ENCODE measurements at places on chromosomes 12 and 14.

DNA sequence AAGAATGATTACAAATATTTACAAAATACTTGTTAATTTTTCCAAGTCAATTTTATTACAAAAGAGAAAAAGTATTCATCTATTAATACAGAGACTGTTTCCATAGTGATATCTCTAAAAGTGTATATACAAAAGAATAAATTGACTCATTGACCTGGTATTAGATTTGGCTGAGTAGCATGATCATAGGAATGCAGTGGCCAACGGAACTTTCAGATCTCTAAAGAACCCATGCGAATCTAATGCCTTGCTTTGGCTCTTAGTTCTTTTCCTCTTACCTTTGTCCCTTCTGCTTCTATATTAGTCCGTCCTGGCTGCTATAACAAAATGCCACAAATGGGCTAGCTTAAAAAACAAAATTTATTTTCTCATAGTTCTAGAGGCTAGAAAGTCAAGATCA, 717.8 kb downstream of the TMTC2 start:
- DNase-seq, result no peak

GRCh38 chr14:63499701-63500250, 43.4 kb downstream of the PPP2R5E start:
- DNase-seq, result no peak

- no peak for DNase-seq
Observed at GRCh38 chr12:111453071-111453989, 47.6 kb downstream of the SH2B3 start.

DNA sequence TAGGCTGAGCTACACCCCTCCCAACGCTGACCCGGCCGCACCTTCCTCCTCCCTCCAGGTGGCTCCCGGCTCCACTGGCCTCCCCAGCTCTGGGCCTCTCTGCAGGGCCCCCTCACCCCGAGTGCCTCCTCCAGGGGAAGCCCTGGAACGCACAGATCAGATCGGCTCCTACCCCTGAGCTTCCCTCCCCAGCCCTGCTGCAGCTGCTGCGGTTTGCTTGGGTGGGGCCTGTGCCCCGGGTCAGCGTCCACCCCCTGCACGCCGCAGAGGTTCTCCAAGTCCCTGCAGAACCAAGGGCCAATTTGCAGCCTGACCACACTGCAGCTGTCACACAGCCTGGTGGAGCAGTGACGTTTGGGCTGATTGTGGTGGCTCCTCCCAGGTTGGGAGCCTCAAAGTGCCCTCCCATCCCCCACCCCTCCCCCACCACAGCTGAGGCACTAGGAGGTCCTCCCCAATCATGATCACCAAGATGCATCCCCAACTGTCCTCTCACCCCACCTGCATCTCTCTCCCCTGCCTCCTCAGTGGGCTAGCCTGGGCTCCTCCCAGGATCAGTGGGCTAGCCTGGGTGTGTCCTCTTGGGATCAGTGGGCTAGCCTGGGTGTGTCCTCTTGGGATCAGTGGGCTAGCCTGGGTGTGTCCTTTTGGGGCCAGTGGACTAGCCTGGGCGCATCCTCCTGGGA, 12.8 kb upstream of the FBRSL1 start:
- no peak for DNase-seq

GRCh38 chr14:72675126-72675525, 218.8 kb downstream of the DPF3 start:
- no peak for DNase-seq

DNA sequence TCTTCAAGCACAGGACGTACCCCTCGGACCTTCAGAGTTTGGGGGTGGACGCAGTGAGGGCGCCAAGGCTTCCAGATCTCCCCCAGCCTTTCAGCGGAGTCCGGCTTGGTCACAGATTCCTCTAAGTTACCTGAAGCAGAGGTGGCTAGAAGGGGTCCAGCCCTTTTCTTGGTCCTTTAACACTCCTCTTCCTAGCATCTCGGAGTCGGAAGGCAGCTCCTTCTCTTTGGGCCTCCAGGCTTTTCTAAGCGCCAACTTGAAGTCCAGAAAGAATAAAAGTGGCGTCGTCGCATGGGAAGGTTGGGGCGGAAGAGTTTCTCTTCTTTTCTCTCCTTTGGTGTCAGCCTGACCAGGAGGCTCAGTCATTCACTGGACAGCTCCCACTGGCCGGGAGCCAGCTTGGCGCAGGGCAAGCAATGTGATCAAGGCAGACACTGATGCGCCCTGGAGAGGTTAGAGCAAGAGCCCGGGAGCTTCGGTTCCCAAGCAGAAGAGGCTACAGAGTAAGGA, 9.6 kb downstream of the OR6S1 start:
- no peak for DNase-seq

DNA sequence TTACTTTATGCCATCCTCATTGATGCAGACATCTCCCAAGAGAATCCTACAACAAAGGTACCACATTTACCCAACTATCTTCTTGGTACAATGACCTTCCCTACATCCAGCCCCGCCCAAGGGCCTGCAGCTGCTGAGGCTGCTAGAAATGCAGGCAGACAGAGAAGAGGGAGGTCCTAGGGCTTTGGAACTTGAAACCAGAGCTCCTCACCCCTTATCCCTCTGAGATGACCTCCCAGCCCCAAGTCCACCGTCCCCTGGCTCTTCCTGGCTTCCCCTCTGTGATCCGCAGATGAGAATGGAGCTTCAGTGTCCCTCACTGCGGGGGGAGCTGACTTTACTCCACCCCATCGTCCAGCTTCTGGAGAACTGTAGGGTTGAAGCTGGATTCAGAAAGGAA, 1.6 kb upstream of the TNFRSF1A start:
- DNase-seq, result no peak

DNA sequence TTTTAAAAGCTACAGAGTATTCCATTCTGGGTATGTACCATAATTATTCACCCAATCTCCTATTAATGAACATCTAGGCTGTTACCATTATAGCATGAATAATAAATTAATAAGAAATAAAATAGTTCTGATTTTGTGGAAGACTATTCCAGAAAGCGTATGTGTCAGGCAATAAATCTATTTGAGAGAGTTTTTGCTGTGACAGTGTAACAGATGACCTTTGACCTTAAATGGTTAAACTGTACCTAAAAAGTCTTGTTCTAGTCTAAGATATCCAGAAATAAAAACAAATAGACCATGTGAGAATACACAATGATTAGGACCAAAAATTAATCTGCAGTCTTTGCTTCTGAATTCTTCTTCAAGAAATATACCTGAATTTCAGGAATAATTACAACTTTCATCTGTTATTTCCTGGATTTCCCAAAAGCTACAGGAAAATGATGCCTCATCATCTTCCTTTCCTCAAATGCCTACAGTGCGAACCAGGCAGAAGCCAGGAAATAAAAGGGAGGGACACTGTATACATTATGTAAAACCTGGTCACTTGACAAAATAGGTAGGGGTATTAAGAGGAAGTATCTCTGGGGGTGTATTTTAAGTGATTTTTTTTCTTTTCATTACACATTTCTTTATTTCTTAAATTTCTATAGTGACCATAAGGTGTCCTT, 7.3 kb downstream of the TM7SF3 start:
- DNase-seq, result no peak

DNA sequence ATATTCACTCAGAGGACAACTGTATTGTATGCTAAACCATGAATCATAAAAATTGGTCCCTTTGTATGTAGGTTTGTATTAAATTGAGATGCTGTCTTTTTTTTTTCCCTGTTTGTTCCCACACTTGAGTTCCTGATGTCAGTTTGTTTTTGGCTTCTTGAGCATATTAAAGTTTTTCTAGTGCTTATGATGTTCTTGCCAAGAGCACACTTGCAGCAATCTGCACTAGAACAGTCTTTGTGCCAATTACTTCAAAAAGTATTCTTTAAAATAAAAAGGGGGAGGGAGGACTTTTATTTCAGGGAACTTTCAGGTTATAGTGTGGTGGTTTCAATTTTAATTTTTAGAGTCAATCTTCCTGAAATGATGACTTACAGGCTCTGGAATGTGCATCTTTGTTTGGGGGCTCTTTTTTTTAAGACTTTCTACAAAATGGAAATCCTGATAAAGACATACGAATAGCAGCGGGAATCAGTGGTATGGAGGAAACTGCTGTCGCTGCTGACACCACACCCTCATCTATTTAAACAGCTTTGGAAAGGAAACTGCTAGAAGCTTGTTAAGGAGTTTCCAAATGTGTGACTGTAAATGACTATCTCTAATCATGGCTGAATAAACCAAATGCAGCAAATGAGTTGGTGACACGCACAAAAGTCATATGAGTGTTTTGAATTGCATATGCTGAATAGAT, 188.6 kb downstream of the EGLN3 start:
- no peak for DNase-seq

DNA sequence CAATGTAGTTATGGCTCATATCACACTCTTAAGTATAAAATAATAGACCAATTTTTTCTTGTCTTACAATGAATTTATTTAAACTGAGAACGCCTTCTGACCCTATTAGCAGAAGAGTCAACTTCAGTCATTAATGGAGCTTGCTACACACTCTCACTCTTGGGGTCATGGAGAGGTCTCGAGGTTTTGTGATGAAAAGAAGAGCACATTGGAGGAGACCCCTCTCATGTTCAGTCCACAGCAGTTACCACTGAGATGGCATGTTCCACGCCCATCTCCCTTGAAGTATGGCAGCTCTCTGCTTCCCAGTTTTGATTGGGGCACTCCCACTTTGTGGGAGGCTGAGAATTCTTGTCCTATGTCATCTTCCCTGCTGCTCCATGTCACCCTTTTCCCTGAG, 266.4 kb downstream of the RPS29 start:
- no peak for DNase-seq

DNA sequence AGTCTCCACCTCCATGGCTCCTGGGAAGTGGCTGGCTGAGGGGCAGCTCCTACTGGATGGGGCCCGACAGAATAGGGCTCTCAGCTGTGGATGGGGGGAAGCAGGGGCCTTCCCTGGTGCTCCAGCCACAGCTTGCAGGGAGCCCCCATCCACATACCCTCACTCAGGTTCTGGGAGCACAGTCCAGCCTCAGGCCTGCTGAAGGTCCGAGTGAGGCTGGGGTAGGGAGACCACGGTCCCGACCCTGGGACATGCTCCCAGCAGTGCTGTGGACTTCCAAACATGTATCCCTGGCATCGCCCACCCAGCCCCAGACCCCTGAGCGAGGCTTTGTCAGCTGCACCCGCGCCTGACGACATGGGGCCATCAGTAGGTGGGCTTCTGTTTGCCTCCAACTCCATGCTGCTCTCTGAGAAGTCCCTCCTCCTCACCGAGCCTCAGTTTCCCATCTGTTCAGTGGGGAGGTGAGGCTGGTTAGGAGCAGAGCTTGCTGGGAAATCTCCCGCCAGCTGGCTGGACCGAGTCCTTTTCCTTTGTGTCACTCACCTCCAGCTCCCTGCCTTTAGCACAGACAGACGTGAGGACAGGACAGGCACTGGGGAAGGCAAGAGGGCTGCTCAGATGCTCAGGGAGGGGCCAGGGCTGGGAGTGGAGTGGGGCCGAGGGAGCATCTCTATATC, 9.1 kb upstream of the ATG101 start:
- DNase-seq, result no peak

DNA sequence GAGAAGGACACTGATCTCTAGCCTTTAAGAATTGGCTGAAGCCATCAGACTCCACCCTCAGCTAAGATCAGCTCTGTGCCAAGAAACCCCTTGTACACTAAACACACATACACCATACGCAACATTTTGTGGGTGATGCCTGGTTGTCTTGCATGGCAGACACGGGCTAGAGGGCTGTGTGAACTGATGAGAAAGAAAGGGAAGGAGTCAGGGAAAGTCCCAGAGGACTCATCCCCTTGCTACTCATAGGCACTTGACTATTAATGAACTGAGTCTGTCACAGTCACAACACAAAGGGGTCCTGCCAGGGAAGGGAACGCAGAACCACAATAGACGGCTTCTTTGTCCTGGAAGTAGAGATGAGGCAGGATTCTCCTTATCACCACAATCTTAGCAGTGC, 80.8 kb downstream of the EMP1 start:
- no peak for DNase-seq

DNA sequence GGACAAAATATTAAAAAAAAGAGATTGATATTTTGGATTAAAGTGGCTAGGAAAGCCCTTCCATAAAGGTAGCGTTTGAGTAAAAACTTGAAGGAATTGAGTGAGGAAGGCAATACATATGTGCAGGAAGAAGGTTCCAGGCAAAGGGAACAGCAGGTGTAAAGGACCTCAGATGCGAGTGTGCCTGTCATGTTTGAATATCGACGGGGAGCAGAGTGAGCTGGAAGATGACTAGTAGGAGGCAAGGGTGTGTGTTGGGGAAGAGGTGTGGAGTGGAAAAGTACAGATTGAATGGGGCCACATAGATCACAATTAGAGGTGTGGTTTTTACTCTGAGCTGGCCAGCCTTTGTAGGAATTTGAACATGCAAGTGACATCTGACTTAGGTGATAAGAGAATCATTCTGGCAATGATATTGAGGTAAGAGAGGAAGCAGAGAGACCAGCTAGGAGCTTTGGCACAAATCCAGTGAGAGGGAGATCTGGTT, 15.0 kb upstream of the FBXO33 start:
- DNase-seq, result no peak

DNA sequence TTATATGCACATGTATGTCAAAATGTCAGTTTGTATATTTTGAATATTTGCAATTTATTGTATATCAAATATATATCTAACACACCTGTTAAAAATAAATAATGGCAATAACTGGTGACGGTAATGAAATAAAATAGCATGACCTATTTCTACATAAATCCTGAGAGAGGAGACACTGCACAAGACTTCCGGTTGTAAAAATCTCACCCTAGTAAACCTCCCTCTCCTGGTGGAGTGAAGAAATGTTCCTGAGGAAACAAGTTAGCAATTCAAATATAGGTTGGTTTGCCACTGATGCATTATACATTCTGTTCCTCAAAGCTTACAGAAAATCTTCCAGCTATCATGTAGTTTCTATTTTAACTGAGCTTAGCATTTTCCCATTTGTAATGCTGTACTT, 166.1 kb upstream of the SYT10 start:
- no peak for DNase-seq

- no peak for DNase-seq
Observed at GRCh38 chr12:99388671-99389195, 258.8 kb upstream of the GARIN6 start.

DNA sequence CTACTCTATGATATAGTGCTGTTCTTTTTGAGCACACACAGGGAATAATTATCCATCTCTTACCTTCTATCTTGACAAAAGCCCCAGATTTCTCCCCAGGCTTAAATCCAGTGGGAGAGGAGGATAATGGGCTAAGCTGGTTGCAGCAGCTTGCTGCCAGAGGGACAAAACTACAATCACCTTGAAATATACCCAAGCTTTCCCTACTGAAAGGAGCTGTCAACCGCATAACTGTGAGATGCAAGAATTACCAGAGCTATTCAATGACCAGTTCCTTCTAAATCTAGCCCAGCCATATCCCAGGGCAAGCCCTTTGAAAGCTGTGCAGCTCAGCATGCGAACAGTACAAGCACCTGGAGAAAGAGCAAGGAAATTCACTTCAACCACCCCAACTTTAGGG, 943 bp upstream of the MGAT4C start:
- no peak for DNase-seq

- DNase-seq, result no peak
Observed at GRCh38 chr12:120628919-120629318, 11.5 kb upstream of the CABP1 start.
